Muscle of arm (tissue), 14 donors: ENCODE measurements at places on chromosomes 2 and 18. TPM values are rescaled to one million over a fixed set of nuclear protein-coding genes. Genes with fewer than 3 reads are reported as not detected.

- no peak for DNase-seq
These were observed 319.8 kb upstream of the HNRNPA3 start for GRCh38 chr2:176892676-176893226.

Gene SNTG2
- polyA plus RNA-seq, result 0.23 TPM

- DNase-seq, result no peak
These were observed 1.5 kb downstream of the ATP6V1B1 start for GRCh38 chr2:70936979-70937811.

Gene C1QL2
- polyA plus RNA-seq, result not detected

- no peak for DNase-seq
These were observed 3.8 kb upstream of the SLC1A4 start for GRCh38 chr2:64985447-64985846.

Gene MC5R
- 3.0 TPM for polyA plus RNA-seq

DNA sequence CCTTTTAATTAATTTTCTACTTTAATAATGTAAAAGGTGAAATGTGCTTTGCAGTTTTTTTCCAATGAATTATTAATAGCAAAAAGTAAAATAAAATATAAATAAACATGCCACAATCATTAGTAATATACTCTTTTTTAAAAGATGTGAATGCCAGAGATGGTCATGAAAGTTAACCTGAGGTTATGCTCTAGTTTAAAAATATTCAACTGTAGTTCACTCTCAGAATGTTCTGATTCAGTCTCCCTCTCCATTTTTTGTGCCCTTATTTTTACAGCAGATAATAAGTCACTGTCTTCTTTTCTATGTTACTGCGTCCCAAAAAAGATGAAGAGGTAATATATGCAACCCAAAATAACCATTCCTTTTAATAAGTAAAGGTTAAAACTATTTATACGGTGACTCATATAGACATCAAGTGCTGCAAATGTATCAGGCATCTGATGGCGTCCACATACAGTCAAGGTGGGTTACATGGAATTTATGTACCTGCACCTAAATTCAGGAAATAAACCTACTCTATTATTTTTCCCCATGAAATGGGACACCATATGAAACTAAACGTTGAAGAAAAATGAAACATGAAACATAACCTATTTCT lies 153.6 kb upstream of the ZNF804A start:
- no peak for DNase-seq

- DNase-seq, result peak; percentile 3
These were observed 45.6 kb downstream of the REL start for GRCh38 chr2:60926741-60927552.

DNA sequence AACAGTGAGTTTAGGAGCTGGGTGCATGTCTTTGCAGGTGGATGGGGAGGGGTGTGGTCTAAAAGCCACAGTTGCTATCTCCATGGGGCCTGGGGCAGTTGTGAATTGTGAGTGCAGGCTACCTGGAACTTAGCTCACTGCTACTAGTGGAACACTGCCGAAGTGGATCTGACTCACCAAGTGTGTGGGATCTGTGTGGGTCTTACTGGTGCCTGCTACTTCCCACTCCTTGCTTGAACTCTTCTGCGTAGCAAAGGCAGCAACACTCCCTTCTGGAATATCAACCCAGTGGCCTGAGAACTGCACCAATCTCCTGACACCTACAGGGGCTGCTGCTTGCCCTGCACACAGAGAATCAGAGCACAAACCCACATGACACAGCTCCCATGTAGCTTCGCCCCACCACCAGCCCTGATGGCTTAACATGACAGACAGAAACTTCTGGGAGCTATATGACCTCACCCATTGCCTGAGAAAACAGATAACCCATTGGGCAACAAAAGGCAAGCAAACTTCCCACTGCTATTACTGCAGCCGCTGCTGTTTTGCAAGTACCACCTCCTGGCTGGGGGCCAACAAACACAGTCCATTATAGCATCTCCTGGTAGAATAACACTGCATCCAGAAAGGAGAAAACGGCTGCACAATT lies 455.1 kb upstream of the DDX18 start:
- no peak for DNase-seq

DNA sequence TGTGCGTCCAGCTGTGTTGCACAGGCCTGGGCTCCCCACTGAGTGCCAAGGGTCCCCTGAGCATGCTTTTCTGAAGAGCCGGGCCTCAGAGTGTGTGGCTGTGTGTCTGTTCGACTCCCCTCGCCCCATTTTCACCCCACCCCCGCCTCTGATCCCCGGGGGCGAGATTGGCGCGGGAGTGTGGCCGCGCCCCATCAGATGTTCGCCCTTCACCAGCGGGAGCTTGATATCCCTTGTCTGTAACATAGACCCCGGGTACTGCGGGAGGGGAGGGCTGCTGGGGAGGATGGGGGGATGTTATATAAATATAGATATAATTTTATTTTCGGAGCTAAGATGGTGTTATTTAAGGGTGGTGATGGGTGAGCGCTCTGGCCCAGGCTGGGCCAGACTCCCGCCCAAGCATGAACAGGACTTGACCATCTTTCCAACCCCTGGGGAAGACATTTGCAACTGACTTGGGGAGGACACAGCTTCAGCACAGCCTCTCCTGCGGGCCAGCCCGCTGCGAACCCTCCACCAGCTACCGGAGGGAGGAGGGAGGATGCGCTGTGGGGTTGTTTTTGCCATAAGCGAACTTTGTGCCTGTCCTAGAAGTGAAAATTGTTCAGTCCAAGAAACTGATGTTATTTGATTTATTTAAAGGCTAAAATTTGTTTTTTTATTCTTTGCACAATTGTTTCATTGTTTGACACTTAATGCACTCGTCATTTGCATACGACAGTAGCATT lies 1.5 kb downstream of the RHOB start:
- no peak for DNase-seq

DNA sequence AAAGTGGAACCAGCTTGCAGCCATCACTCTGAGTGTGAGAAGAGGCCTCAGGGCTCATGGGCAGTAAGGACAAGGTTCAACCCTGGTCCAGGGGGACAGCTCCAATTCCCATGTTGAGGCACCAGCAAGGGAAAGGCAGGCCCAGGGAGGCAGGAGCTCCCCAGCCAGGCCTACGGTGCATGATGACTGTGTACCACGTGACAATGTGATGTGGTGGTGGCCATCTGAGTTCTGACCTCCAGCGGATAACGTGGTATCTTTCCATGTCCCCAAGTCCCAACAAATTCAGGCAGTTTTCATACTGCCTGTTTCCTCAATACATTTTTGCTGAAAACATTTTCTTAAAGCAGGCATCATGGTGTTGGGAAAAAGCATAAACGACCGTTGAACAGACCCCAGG lies 36.1 kb upstream of the COL6A3 start:
- DNase-seq, result no peak

Gene ARHGAP25
- polyA plus RNA-seq, result 4.3 TPM

Gene VSNL1
- polyA plus RNA-seq, result 6.5 TPM
